ENCODE measurements at places on chromosomes 7 and 10.

DNA sequence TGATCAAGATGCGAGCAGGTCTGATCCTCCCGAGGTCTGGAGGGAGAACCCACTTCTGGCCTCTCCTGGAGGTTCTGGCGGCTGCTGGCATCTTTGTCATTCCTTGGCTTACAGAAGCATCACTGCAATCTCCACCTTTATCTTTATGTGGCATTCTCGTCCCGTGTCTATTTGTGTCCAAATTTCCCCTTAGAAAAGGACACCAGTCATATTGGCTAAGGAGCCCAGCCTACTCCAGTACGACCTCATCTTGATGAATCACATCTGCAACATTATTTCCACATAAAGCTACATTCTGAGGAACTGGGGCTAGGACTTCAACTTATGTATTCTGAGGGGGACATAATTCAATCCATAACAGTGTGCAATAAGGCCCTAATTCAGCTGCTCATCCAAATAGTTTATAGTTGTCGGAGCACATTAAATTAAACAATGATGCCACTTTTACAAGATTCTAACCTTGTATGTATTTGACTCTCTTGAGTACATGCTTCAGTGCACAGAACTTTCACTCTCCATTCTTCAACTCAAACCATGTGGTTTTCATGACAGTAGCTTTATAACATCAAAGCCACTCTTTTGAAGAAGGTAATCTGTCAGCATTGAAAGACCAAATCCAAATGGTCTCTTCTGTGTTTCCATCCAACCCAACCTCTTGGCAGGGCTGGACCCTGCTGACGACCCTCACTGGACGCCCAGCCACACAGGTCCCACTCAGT is 86.2 kb upstream of the DDC start:
- DNase-seq = no peak

- DNase-seq = no peak
Measured at GRCh38 chr10:93074597-93075368, 1.1 kb downstream of the CYP26A1 start.

DNA sequence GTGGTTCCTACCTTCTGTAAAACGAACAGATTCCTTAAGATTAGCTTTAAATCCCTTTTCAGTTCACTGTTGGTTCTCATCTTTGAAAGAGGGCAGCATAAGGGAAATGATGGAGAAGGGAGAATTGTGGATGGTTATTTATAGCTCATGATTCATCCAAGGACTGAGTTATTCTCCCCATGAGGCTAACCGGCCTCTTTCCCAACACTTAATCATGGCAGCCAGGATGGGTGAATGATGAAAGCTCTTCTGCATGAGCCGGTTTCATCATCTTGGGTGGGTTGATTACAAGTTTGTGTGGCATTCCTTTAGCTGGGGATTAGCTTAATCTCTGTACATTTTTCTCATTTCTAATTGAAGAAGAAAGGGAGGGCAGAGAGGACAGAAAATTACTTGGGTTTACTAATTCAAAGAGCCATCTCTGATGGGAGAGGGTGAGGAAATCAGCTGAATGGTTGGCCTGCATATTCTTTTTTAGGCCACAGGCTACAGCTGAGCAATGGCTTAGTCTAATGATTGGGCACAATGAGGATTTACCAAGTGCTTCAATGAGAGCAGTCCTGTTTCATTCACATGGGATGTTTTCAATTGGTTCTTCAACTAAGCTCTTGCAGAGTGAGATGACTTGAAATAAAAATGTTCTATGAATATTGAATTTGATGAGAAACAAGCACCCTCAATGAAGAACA is 250.0 kb downstream of the BMPER start:
- DNase-seq = no peak

DNA sequence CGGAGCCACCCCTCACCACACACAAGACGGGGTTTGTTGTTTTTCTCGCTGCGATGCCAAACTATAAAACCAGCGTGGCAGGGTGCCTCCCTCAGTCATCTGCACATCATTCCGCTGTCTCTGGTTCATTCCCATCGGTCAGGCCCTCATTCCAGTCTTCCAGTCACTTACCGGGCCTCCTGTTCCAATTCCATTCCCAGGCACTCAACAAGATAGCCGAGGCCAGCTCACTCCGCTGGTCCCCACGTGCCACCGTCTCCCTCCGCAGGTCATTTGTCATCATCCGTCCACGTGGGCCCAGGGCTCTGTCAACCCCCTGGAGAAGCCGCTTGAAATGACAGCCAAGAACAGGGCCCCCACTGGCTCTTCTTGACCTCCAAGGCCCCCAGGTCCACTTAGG is 6.1 kb upstream of the TMEM184A start:
- no peak for DNase-seq

DNA sequence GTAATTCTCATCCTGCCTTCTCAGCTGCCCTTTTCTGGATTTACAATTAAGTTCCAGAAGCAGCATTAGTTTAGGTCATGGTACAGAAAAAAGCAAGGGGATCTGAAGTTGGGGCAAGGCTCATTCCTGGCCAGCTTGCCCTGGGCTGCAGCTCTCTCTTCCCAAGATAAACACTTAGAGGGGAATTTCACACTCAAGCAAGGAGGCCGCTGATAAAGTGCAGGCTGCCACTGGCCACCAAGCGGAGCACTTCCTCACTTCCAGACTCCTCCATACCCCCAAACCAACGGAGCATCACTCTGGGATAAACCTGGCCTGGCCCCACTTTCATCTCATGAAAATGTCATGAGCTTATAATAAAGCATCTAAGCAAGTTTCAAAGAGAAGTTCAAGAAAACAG is 445.5 kb upstream of the MKI67 start:
- DNase-seq = no peak

GRCh38 chr10:95181726-95182125 is 12.3 kb upstream of the ACSM6 start:
- no peak for DNase-seq

- DNase-seq = no peak
Measured at GRCh38 chr7:44279731-44280505, 45.5 kb downstream of the CAMK2B start.

DNA sequence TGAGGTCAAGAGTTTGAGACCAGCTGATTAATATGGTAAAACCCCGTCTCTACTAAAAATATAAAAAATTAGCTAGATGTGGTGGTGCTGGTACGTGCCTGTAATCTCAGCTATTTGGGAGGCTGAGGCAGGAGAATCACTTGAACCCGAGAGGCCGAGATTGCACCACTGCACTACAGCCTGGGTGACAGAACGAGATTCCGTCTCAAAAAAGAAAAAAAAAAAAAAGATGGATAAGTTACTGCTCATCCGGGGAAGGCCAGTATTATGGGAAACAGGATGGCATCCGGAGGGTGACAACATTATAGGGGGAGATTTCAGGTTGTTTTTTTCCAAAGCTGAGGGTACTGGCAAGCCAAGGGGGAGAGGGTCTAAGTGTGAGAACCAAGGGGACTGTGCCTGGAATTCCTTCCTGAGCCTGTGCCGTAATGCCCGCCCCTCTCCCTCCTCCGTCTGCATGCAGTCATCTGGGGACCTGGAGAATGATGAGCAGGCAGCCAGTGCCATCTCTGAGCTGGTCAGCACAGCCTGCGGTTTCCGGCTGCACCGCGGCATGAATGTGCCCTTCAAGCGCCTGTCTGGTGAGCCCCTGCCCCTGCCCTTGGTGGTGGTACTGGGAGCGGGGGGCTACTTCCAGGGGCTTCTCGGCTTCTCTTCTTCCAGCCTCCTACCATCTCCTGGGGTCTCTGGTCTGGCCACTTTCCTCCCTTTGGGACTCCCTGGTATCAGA is 4.4 kb downstream of the LAMTOR4 start:
- no peak for DNase-seq
